ENCODE measurements at places on chromosomes 7 and 10. TPM values are rescaled to one million over a fixed set of nuclear protein-coding genes. Genes with fewer than 3 reads are reported as not detected.

DNA sequence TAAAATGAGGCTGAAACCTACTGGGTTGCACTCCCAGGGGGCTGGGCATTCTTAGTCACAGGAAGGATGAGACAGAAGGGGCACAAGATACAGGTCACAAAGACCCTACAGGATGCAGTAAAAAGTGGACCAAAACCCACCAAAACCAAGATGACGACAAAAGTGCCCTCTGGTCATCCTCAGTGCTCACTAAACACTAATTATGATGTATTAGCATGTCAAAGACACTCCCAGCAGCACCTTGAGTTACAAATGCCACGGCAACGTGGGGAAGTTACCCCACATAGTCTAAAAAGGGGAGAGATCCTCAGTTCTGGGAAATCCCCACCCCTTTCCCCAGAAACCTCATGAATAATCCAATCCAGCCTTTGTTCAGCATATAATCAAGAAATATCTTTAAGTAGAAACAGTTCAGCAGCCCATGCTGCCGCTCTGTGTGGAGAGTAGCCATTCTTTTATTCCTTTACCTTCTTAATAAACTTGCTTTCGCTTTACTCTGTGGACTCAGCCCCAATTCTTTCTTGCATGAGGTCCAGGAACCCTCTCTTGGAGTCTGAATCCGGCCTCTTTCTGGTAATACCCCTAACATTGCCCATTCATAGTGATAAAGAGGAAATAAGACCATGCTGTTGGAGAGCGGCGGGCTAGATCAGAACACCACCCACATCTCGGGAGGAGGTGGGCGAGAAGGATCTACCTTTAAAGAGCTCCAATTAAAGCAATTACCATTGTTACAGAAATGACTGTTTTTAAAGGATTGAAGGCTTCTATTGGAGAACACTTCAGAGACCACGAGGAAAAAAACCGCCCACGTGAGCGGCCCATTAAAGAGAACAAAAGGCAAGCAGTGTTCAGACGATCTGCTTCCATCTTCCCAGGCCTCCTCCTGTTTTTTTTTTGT is 170.9 kb downstream of the USP6NL start:
- no peak for DNase-seq

The MSMB gene
- not detected for total RNA-seq

The POMZP3 gene
- 5.7 TPM for total RNA-seq

DNA sequence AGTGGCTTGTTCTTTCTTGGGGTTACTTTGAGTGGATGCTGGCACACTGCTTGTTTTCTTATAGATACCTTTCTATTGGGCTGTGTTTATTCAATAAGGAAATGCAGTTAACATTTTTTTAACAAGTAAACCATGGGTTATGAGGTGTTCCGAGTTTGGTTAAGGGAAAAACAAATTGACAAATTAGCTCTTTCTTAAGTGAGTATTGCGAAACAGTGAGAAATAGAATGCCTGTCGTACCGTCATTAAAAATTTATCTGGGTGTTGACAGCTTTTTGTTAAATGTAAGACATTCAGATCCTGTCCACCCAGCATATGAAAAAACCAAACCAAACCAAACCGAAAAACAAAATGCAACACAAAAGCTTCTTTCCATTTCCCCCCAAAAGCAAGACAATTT is 6.2 kb downstream of the CUX1 start:
- no peak for DNase-seq

The UMAD1 gene
- total RNA-seq = 27.4 TPM

DNA sequence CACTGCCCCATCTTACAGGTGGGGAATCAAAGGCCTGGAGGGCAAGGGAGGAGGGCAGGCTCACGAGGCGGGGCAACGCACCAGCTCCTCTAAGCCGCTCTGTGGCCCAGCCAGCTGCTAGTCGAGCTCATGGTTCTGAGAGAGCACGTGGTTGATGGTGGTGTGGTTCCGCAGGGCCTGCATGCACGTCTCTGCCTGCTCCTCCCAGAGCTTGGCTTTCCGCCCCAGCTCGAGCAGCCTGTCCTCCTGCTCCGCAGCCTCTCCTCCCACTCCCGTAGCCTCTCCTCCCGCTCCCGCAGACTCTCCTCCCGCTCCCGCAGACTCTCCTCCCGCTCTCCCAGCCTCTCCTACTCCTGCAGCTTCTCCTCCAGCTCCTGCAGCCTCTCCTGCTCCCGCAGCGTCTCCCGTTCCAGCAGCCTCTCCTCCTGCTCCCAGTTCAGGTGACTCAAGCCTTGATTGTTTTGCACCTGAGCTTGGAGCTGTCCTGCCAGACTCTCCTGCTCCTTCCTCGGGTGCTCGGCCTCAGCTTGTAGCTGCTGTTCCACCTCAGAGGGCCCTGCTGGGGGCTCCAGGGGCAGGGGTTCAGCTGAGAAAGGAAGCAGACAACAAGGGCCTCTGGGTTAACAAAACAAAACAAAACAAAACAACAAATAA is 19.1 kb upstream of the MTPAP start:
- no peak for DNase-seq

DNA sequence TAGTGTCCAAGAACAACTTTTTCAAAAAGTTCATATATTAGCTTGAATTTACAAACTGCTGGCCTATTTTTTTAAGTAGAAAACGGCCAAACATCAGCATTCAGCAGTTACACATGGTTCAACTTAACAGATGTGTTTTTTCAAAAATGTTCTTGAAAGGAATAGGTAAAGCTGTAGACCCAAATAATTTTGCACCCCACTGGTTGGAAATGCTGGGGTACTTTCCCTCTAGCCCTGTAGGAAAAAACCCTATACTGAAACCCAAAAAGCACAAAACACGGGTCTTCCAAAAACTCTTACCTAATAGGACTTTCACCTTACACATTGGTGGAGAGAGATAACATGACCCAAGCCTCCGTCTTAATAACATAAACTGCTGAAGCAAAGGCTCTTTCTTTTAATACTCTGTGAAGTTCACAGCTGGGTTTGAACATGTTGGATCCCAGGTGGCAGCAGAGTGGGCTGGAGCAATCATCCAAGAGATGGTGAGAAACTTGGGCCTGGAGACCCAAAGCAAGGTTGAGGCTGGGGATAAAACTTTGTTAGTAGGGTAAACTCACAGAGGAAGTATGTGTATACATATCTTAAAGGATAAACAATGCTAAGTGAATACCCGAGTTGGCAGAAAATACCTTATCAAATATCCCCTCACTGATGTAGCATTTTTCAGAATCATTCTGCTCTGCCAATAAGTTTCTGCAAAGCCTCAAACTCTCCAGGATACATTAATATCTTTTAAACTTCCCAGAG is 629 bp upstream of the DNAJC9 start:
- DNase-seq = peak; percentile 12

The LBX1 gene
- total RNA-seq = not detected

DNA sequence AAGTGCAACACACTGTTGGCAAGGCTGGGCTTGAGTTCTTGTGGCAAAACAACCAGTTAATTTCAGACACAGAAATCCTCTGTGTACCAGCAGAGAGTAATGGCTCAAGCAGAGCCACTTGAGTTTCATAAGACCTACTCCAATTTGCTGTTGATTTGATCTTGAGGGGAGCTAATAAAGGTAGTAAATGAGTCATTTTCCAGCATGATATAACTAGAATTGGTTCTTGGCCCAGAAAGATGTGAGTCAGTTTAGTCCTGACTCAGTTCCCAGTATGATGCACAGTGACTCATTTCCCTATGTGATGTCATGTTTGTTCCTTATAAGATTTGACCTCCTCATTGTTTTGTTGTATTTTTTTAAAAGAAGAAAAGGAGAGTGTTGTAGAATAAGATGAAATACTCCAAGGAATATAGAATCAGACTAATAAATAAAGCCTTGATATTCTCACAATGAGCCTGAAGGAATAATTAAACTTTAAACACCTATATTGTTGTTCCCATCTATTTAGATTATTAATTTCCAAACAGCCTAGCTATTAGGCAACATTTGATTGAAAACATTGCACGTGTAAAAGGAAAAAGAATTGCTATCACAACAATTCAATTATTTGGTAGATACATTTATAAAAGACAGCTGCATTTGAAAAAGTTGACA is 186.2 kb downstream of the REEP3 start:
- peak; percentile 99 for DNase-seq

- DNase-seq = no peak
Measured at GRCh38 chr10:130363051-130363450, 226.9 kb downstream of the GLRX3 start.

- no peak for DNase-seq
Measured at GRCh38 chr10:25966844-25967243, 32.8 kb downstream of the MYO3A start.

GRCh38 chr7:54778696-54779540 is 19.9 kb upstream of the SEC61G start:
- DNase-seq = no peak

GRCh38 chr7:45146531-45147379 is 10.8 kb upstream of the RAMP3 start:
- peak; percentile 34 for DNase-seq

All from M059J (cell line).